ENCODE measurements at places on chromosomes 1 and 21.

DNA sequence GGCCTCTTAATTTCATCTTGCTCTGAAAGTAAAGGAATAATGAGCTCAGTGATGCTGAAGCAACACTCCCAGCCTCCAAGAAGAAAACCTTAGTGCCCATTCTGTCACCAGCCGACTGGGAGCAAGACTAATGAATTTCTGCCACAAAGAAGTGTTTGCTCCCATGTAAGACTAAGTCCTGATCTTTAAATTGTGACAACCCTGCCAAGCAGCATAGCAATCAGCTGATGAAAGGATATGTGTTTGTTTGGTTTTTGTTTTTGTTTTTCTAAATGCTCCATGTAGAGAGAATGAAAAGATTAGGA is 113.7 kb upstream of the PALMD start:
- DNase-seq: no peak

GRCh38 chr1:15426492-15427279 is 11.6 kb upstream of the CTRC start:
- no peak for DNase-seq

DNA sequence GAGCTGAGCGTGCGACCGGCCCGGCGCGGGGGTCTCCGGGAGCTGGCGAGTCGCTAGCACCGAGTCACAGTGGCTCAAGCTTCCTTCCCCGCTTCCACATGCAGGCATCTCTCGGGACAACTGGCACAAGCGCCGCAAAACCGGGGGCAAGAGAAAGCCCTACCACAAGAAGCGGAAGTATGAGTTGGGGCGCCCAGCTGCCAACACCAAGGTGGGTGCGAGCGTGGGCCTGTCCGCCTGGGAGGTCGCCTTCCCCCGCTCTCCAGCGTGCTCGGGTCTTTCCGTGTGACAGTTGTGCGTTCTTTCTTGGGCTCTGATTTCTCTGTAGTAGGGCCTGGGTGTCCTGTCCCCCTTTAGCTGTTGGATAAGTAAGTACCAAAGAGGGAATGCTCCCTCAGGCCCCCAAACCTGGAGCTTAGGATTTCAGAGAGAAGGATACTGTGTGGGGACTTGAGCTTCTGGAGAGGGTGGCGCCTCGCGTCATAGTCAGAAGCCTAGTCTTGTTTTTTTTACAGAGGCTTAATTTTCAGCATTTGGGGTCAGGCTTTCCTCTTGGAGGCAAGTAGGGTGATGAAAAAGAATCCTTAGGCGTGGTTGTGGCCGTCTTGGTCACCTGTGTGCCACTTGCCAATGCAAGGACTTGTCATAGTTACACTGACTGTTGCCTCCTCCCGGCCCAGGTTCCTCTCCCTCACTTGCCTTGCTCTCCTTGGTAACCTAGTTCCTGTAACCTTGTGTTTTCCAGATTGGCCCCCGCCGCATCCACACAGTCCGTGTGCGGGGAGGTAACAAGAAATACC is 790 bp downstream of the RPS8 start:
- no peak for DNase-seq

GRCh38 chr1:75615613-75616435 is 4.9 kb upstream of the SLC44A5 start:
- DNase-seq: peak; percentile 9

- DNase-seq: no peak
Observed at GRCh38 chr1:56696663-56697062, 51.5 kb downstream of the PRKAA2 start.

Data from astrocyte of the cerebellum (primary cell).